ENCODE measurements at places on chromosomes 6 and 20. TPM values are rescaled to one million over a fixed set of nuclear protein-coding genes. Genes with fewer than 3 reads are reported as not detected.

The SLC35F1 gene
- total RNA-seq: not detected

The TGM3 gene
- total RNA-seq: not detected

The HECA gene
- 172 TPM for total RNA-seq

The HLA-DQA2 gene
- 3.4 TPM for total RNA-seq

The SCRT2 gene
- not detected for total RNA-seq

The ABHD16B gene
- total RNA-seq: not detected

The CLIC1 gene
- total RNA-seq: 152 TPM

The RHAG gene
- total RNA-seq: not detected

The CCN2 gene
- not detected for total RNA-seq

The COL9A3 gene
- total RNA-seq: not detected

The BTNL2 gene
- not detected for total RNA-seq

The GNMT gene
- 1.5 TPM for total RNA-seq

The VAPB gene
- total RNA-seq: 30.8 TPM

The KIFC1 gene
- 3.7 TPM for total RNA-seq

The PLCB1 gene
- total RNA-seq: 23.1 TPM

The PPP1R14C gene
- not detected for total RNA-seq

The ADRM1 gene
- 54.2 TPM for total RNA-seq

The CDH4 gene
- 0.67 TPM for total RNA-seq

The BPIFB2 gene
- total RNA-seq: not detected

The DPPA5 gene
- total RNA-seq: not detected

The PKIB gene
- 1.2 TPM for total RNA-seq

The FNDC1 gene
- not detected for total RNA-seq

The POM121L2 gene
- total RNA-seq: not detected

The COL19A1 gene
- 1.5 TPM for total RNA-seq

The STX11 gene
- 26.7 TPM for total RNA-seq

The OLIG3 gene
- total RNA-seq: 0.12 TPM

The SPATA25 gene
- total RNA-seq: 0.94 TPM

Measured in T-helper 17 cell (primary cell).